ENCODE measurements at places on chromosomes 1 and 21.

DNA sequence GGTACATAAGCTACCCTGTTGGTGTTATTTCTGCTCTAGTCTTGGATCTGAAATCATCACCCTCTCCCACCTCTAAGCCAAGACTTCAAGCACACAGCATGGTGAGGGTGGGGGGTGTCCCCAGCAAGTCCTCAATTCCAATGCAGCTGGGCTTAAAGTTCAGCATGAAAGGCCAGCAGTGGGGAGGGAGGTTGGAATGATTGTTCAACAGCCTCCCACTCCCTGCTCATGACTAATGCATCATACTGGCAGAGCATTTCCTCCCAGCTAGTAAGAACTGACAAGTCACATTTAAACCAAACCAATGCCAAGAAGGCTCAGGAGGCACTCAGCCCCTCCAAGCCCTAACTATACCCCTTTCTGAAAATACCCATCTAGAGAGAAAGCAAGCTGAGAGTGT, 50.1 kb downstream of the TIAM1 start:
- no peak for DNase-seq

- DNase-seq, result no peak
Observed at GRCh38 chr1:108082001-108082400, 117.0 kb upstream of the VAV3 start.

- DNase-seq, result no peak
Observed at GRCh38 chr1:117821774-117822482, 107.5 kb downstream of the GDAP2 start.

- DNase-seq, result no peak
Observed at GRCh38 chr1:100443811-100444571, 91.7 kb downstream of the CDC14A start.

- no peak for DNase-seq
Observed at GRCh38 chr1:59779949-59780348, 34.8 kb upstream of the HOOK1 start.
